Activated T-helper 17 cell treated with anti-CD3 and anti-CD28 coated beads, Interleukin-2, amount 50 U/mL, for 72 hours (primary cell): ENCODE measurements at places on chromosomes 3 and 15.

GRCh38 chr3:27756877-27757276, 34.8 kb upstream of the EOMES start:
- H3K4me3 ChIP-seq: no peak overlapping the region
- H3K4me1 ChIP-seq: peaks cover 6% of the 10 kb centered on the region
- H3K27me3 ChIP-seq: no peaks in the 10 kb centered on the region

- H3K27ac ChIP-seq: no peak overlapping the region
- no peaks in the 10 kb centered on the region for H3K4me1 ChIP-seq
- no peak overlapping the region for H3K4me3 ChIP-seq
- no peaks in the 10 kb centered on the region for H3K36me3 ChIP-seq
- ATAC-seq: no peak
These were observed 200.6 kb downstream of the MYRIP start for GRCh38 chr3:40009991-40010390.

DNA sequence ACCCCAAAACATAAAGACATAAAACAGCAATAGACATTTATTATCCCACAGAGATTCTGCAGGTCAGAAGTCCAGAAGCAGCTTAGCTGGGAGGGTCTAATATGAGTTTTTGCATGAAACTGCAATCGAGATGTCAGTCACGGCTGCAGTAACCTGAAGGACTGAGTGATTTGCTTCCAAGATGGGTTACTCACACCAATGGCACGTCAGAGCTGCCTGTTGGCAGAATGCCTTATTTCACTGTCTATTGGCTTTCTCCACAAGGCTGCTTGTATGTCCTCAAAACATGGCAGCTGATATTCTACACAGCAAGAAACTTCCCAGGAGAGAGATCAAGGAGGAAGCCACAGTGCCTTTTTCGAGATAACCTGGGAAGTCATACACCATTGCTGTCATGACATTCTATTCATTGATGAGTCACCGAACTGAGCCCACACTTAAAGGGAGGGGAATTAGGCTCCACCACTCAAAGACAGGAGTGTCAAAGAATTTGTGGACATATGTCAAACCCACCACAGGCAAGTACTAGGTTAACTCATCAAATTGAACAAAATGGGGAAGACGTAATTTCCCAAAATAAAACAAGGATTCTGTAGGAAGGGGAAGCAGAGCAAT, 122.2 kb downstream of the SYNPR start:
- peaks cover 6% of the 10 kb centered on the region for H3K27me3 ChIP-seq
- H3K27ac ChIP-seq: no peak overlapping the region
- H3K4me1 ChIP-seq: no peaks in the 10 kb centered on the region
- no peak overlapping the region for H3K4me3 ChIP-seq
- ATAC-seq: no peak

GRCh38 chr3:45889337-45889736, 3.0 kb downstream of the CCR9 start:
- H3K4me1 ChIP-seq: peaks cover 8% of the 10 kb centered on the region
- H3K4me3 ChIP-seq: no peak overlapping the region
- no peak overlapping the region for H3K27ac ChIP-seq
- H3K27me3 ChIP-seq: peaks cover 4% of the 10 kb centered on the region
- no peaks in the 10 kb centered on the region for H3K36me3 ChIP-seq
- no peak for ATAC-seq

- H3K36me3 ChIP-seq: no peaks in the 10 kb centered on the region
- peaks cover 16% of the 10 kb centered on the region for H3K4me1 ChIP-seq
- no peaks in the 10 kb centered on the region for H3K27me3 ChIP-seq
- no peak overlapping the region for H3K27ac ChIP-seq
- no peak overlapping the region for H3K4me3 ChIP-seq
These were observed 4.5 kb upstream of the DNAH1 start for GRCh38 chr3:52311576-52312119.

DNA sequence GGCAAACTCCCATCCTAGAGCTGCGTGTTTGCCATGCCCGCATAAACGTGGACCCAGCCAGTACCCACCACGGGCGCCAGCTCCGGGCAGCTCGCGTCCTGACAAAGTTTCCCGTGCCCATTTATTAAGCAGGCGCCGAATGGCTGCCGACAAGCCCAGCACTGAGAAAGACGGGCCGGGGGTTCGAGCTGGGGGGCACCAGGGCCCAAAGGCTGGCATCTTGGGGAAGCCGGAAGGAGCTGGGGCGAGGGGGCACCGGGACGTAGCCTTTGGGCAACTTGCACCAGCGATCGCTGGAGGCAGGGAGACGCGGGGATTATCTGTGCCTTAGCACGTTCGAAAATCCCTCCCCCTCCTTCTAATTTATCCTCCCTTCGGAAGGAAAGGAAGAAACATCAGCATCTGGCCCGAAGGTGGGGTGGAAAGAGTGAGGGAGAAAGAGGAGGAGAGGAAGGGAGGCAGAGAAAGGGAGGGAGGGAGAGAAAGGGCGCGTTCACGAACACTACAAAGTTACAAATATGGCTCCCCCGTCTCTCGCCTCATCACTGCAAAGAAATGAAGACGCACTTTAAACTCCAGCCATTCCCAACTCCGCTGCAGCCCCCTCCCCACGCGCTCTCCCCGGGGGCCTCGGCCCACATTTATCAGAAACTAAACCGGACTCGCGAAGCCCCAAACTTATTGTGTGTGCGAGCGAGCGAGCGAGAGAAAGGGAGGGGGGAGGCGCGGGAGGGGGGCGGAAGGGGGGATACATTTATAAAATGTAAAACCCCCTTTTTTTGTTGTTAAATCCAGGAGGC, 1.0 kb downstream of the ANP32A start:
- H3K27me3 ChIP-seq: no peaks in the 10 kb centered on the region
- peaks cover 21% of the 10 kb centered on the region for H3K4me1 ChIP-seq
- H3K27ac ChIP-seq: peak overlapping the region; percentile 99
- no peak for ATAC-seq
- peak overlapping the region; percentile 99 for H3K4me3 ChIP-seq

DNA sequence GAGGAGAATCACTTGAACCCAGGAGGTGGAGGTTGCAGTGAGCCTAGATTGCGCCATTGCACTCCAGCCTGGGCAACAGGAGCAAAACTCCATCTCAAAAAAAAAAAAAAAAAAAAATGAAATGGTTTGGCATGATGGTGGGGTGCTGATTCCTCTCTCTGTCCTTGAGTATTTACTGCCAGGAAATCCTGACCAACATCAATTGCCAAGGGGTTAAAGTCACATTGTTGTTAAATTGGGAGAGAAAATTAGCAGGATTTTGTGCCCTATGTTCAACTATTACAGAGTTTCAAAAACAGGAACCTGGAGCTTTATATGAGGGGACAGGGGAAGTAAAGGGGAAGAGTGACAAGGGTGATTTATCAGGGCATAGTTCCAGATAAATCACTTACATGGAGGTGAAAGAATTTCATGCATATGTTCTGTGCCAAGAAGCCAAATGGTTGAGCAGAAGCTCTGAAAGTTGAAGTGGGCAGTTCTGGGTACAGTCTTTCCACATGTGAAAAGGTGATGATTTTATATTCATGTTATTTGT, 70.5 kb upstream of the TSEN2 start:
- no peak overlapping the region for H3K4me3 ChIP-seq
- H3K36me3 ChIP-seq: no peaks in the 10 kb centered on the region
- H3K4me1 ChIP-seq: peaks cover 8% of the 10 kb centered on the region
- peaks cover 6% of the 10 kb centered on the region for H3K27me3 ChIP-seq
- no peak for ATAC-seq
